AG10803 (cell line): ENCODE measurements at places on chromosomes 3 and 15.
A peak's percentile ranks its signal among the peaks of the same experiment; 100 is the strongest.

DNA sequence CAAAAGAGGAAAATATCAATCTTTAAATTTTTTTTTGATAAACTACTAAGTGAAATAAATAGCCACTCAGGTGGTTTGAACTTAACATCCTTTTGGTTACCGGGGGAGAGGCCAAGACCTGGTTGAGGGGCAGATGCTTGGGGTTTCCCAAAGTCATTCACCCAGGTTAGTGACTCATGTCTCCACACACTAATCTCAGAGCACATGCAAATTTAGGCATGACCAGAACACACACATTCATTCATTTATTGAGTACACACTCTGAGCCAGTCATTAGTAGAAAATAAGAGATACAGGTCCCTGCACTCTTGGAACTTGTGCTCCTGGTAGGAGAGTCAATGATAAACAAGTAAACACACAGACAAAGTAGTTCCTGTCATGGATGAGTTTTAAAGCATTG, 7.3 kb downstream of the ILDR1 start:
- DNase-seq: no peak

DNA sequence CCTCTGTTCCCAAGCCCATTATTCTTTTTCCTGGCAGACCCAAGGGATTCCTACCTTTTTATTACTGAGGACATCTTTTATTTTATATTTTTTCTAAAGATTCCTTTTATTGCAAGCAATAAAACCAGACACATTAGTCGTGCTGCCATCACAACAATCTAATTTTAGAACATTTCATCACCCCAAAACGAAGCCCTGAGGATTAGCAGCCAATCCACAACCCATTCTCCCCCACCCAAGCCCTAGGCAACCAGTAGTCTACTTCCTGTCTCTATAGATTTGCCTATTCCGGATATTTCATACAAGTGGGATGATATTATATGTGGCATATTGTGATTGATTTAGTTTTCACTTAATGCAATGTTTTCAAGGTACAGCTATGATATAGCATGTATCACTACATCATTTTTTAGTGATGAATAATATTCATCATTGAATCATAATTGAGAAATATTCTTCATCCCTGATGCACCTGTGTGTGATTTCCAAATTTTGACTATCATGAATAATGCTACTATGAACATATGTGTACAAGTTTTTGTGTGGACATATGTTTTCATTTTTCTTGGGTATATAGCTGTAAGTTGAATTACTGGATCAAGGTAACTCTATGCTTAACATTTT, 65.7 kb downstream of the IL1RAP start:
- DNase-seq: no peak

- DNase-seq: no peak
Measured at GRCh38 chr3:123568875-123569274, 16.0 kb downstream of the HACD2 start.

DNA sequence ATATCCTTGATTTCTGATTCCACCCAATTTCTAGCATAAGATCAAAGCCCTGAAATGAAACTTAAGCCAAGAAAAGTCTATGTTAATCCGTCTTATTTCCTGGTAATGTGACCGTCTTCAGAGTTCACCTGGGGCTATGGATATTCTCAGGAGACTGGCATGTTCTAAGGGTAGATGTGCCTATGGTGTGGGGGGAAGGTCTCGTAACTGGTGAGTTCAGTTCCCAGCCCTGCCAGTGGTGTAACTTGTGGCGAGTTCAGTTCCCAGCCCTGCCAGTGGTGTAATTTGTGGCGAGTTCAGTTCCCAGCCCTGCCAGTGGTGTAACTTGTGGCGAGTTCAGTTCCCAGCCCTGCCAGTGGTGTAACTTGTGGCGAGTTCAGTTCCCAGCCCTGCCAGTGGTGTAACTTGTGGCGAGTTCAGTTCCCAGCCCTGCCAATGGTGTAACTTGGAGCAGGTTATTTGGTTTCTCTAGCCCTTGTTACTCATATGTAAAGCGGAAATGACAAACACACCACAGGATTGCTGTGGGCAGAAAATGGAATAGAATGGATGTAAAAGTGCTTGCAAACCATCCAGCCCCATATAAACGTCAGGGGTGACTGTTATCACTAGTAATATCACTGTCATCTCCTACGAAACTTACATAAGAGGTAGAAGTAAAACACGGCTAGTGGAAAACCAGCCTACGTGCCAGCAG, 30.4 kb downstream of the SLC51A start:
- DNase-seq: peak; percentile 87

GRCh38 chr3:135756106-135756668, 209.3 kb upstream of the PPP2R3A start:
- DNase-seq: no peak

DNA sequence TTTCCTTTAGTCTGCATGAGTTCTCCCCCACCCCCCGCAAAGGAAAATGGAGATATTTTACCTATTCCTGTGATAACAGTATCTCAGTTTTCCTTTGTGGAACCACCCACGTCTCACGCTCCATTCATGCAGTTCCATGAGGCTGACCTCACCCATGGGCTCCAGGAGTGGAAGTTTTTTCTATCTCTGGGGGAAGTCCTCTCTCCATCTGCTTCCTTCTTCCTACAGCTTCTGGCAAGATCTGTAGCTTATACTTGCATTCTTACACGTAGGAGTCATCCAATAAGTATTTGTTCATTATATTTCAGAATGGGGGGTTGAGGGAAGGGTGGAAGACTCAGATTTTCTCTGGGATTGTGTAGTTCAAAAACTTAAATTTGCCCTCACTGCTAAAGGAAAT, 5.8 kb upstream of the GLCE start:
- peak; percentile 81 for DNase-seq

- peak; percentile 21 for DNase-seq
Measured at GRCh38 chr15:23074684-23075083, 35.3 kb upstream of the TUBGCP5 start.

DNA sequence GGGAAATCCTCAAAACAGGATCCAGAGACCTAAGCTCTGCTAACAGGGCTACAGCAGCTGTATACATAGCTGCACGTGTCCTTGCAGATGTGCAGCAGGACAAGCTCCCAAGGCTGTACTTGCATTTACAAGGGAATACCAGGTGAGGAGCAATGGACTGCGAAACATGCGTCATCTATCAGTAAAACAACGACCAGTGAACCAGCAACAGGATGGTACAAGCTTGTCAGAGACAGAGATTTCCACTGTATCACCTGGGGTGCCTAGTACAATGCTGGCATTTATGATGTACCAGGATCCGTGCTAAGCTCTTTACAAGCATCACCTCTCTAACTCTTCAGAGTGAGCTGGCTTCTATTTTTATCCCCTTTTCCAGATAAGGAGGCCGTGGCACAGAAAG, 227.3 kb downstream of the FOXP1 start:
- DNase-seq: no peak

DNA sequence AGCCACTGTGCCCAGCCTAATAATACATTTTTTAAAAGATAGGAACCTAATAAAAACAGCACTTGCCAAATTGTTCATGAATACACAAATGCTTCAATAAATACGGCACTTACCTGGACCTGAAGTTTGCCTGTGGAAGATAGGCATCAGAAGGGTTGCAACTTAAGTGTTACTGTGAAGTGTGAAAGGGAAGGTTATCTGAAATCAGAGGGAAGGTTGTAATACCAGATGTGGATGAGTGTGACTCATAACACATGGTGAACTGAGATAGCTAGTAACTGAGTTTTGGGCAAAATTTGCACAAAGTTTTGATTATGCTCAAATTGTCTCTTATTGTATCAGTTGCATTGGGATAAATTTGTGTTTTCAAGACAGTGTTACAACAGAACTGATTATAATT, 68.0 kb downstream of the ATP11B start:
- DNase-seq: peak; percentile 9

GRCh38 chr3:54841471-54841870, 86.4 kb downstream of the LRTM1 start:
- no peak for DNase-seq

GRCh38 chr3:52845157-52845556, 10.3 kb upstream of the MUSTN1 start:
- peak; percentile 45 for DNase-seq

DNA sequence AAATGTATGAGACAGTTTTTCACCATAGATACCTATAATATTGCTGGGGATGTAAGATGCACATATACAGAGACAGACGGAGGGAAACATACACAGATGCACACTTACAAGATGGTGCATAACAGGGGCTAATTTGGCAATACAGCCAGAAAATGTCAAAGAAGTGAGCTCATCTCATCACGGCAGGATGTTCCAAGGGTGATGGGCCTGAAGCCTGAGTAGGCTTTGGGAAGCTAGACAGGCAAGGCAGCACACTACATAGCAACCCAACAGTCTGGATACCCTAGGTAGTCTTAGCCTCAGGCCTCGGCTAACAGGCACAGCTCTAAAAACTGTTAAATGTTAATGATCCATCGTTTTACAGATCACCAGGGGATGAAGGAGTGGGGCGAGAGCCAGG, 148.5 kb downstream of the OSBPL10 start:
- DNase-seq: no peak

GRCh38 chr3:55486857-55487380, at the start of gene WNT5A:
Gene WNT5A (minus strand): TSS chr3:55487306. CDS start chr3:55486985, 321 bp downstream.
- peak; percentile 62 for DNase-seq

DNA sequence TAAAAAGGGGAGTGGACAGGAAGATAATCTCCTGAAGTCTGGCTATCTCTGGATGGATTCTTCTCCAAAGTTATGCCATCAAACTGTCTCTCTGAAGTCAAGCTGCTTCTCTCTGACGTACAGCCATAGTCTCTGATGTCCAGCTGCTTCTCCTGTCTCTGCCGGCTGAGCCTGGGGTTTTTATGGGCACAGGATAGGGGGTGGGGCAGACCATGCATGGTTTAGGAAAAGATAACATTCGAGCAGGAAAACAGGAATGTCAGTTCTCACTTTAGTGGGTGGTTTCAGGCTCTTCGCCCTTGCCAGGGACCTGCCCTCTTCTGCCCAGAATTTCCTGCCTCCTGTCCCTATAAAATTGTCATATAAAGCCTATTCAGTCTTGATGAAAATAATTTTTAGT, 110.9 kb upstream of the ROBO1 start:
- no peak for DNase-seq

- DNase-seq: peak; percentile 13
Measured at GRCh38 chr3:123449102-123449996, 459 bp upstream of the ADCY5 start.

- DNase-seq: no peak
Measured at GRCh38 chr15:28051955-28052633, 47.0 kb downstream of the OCA2 start.

GRCh38 chr3:49720855-49721595, 1.5 kb upstream of the AMIGO3 start:
- no peak for DNase-seq

GRCh38 chr3:138688871-138689299, 80.3 kb downstream of the FAIM start:
- no peak for DNase-seq

GRCh38 chr3:174403831-174404230, 455.3 kb upstream of the NAALADL2 start:
- DNase-seq: no peak

GRCh38 chr15:81363718-81364500, 10.1 kb downstream of the TMC3 start:
- DNase-seq: no peak

DNA sequence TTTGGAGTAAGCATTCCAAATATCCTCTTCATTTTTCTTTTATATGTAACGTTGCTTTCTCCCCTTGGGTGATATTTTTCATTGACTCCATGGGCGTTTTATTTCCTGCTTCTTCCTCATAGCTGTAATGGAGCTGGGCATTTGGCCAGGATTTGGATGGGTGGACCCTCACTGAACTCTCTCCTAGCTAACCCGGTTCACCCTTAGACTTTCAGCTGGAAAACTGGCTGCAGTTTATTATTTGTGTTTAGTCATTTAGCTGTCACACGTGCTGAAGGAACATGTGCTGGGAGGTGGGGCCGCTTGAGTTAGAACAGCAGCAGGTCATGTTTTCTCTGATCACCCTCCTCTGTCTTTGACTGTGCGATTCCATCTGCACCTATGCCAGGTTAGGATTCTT, 407.6 kb downstream of the ZIC1 start:
- DNase-seq: no peak

- DNase-seq: no peak
Measured at GRCh38 chr3:133987948-133988484, 41.7 kb downstream of the SLCO2A1 start.

- no peak for DNase-seq
Measured at GRCh38 chr15:77546870-77547269, 85.8 kb downstream of the LINGO1 start.

- DNase-seq: no peak
Measured at GRCh38 chr3:14162178-14162577, 16.2 kb downstream of the XPC start.

- DNase-seq: peak; percentile 67
Measured at GRCh38 chr3:194133661-194134230, 2.2 kb upstream of the HES1 start.

DNA sequence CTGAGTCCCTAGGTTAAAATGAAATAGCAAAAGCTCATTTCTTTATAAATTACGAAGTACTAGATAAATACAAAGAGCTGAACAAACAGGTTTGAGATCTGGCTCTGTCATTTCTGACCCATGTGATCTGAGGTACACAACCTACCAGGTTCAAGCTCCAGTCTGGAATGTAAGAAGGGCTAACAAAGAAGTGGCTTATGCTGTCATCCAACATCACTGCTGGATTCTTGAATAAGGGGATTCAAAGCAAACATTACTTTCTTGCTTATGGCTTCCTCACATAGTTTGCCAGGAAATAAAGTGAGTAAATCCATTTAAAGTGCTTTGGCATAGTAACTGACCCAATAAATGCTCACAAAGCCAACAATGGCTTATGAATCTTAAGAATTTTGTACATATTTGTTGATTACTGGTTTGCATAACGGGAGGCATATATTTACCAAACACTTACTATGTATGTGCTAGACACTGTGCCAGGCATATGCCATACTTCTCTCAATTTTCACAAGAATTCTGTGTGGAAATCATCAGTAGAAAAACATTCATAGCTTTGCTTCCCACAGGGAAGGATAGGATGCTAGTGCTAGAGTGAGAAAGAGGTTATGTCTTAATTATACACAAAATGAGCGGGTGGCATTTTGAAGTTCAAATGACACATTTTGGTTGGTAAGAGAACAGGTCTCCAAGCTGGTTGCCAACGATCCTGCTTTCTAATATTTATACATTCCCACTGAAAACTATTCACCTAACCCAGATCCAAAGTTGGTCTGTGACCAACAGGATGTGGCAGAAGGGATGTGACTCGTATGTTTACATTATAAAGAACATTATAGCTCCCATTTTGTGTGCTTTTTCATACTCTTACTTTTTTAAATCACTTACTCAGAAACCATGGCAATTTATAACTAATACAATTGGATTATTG, 38.7 kb upstream of the CSPG5 start:
- no peak for DNase-seq

DNA sequence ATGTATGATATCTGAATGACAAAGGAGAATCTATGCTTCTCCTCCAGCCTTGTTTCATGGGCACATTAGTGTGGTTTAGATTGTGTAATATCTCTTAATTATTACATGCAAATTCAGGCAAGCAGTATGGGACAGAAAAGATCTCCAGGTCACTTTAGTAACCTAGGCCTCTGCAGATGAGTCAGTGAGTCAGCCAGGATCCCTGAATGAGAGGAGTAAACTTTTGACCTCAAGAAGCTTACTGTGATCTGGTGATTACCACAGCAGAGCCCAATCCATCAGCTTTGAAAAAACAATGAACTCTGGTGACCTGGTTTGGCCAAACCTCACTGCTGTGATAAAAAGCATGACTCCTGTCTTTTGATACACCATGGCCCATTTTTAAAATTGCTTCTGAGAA, 107.8 kb downstream of the LRRN1 start:
- DNase-seq: no peak
